ENCODE measurements at places on chromosomes 5 and 9.

GRCh38 chr5:35777358-35778087, 79.2 kb upstream of the IL7R start:
- DNase-seq: peak; percentile 71

DNA sequence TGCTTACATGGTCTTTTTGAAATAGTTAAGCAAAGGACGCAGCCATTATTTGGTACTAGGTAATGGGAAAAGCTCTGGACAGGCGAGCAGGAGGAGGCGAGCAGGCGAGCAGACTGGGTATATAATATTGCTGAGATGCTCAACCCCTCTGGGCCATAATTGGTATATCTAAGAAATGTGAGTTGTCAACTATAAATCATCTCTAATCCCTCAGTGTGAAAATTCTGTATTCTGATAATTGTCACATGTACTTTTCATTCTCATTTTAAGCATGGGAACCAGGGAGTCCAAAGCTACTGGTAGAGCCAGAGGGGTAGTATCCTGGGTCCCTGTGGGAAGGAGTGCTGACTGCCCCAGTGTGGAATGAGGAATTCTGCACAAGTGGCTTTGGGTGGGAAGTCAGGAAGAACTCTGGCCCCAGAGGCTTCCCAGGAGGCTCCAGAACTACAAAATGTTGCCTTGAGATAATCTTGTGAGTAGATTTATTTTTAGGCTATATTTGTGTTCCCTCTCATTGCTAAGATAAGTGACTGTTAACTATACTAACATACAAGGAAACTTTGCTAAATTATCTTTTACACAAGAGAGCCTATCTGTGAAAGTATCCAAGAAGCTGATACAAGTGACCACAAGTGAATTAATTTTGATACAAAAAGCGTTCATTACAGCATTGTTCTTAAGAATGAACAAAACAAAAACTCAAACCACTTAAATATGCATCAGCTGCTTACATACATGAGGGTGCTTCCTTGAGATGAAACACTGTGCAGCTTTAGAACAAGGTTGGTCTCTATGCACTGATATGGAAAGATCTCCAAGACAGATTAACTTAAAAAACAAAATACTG, 70.5 kb upstream of the TNFAIP8 start:
- no peak for DNase-seq

DNA sequence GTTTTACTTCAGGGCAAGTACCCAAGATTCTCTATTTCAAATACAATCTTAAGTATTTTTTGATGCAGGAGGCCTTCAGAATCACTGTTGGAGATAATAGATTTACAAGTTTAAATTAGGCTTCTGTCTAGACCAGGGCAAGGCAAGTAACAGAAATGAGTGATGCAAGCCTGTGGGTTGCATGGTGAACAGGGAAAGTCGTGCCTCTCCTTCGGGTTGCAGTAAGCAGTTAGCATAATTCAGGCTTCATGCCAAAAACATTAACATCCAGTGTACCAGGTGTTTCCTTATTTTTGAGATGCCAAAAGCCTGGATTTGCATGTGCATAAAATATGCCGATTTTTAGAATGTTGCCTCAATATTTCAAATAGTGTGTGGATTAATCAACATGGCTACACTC, 369.0 kb downstream of the CAAP1 start:
- DNase-seq: no peak

- DNase-seq: no peak
These were observed 24.0 kb downstream of the CHD1 start for GRCh38 chr5:98904780-98905179.

GRCh38 chr5:112492291-112492690, 73.2 kb upstream of the EPB41L4A start:
- DNase-seq: peak; percentile 27

DNA sequence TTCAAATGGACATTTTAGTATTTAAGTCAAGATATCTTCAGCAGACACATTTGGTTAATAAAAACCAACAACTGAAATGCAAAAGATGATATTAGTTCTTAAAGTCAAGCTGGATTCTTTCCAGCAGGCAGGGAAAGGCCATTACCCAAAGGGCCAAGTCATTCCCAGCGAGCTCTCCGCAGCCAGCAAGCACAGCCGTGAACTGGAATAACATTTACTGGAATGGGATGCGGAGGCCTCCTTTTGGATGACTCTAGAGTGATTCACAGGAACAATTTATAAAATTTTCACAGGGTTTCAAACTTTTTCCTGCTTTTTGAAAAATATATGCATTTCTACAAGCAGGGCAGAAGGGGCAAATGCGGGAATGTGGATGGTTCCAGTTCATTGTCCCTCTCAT, 76.6 kb upstream of the DAB2 start:
- DNase-seq: no peak

DNA sequence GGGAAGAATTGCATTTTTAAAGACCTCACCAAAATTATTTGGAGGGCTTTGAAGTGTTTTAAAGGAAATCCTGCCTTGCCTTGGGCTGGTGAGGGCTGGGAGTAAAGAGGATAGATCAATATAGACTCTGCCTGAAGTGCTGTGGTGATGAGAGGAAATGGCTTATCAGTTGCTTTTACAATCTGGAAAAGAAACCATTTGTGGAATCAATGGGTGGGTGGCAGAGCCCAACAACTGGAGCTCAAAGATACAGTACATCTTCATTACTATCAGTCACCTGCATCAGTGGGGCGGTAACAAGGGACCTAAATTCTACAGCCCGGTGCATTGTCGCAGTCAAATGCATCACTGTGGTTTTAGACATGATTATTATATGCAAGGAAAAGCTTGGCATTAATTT, 41.5 kb upstream of the HMHB1 start:
- no peak for DNase-seq

Measured in nephron progenitor cell (in vitro differentiated cells).